ENCODE measurements at places on chromosomes 2 and 18.

GRCh38 chr2:145184741-145185651 lies 665.1 kb upstream of the ZEB2 start:
- no peak for DNase-seq

GRCh38 chr2:127429844-127430425 lies 11.7 kb downstream of the PROC start:
- no peak for DNase-seq

DNA sequence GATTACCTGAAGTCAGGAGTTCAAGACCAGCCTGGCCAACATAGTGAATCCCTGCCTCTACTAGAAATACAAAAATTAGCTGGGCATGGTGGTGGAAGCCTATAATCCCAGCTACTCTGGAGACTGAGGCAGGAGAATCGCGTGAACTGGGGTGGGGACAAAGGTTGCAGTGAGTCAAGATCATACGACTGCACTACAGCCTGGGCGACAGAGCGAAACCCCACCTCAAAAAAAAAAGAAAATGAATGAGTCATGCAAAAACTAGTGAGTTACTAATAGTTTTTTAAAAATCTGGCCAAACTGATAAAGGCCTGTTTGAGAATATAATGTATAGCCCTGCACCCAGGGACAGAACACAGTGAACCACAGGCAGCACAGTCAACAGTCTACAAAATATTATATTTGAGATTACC lies 17.5 kb downstream of the AFG3L2 start:
- DNase-seq, result no peak

DNA sequence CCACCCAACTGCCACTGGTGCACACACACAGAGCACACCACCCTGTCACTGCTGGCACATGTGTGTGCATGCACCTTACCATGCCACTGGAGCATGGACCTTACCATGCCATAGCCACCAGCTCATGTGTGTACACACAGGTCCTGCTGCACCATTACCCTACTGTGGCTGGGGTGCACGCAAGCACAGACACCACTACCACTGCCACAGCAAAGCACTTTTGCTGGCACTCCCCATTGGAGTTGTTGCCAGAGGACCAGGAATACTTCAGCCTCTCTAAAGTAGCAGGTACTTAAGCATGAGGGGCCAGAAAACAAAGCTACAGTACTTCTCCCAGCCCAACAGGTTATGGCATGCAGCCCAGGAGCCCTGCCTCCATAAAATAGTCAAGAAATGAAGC lies 404.8 kb downstream of the MBD2 start:
- DNase-seq, result no peak

- DNase-seq, result no peak
These were observed 283.8 kb upstream of the LYPD1 start for GRCh38 chr2:132953771-132954170.

- DNase-seq, result no peak
These were observed 12.8 kb downstream of the ASIC4 start for GRCh38 chr2:219527076-219527394.

- DNase-seq, result no peak
These were observed 193.8 kb downstream of the TSN start for GRCh38 chr2:121949271-121949670.

GRCh38 chr2:36775806-36776205 lies 79.3 kb downstream of the VIT start:
- DNase-seq, result no peak

- no peak for DNase-seq
These were observed 195.9 kb upstream of the TCF4 start for GRCh38 chr18:55783921-55784320.

- DNase-seq, result peak; percentile 85
These were observed at the start of gene PGAP1 for GRCh38 chr2:196926562-196927375. TSS of gene PGAP1 (minus strand) at chr2:196926707. CDS start at chr2:196926616, 91 bp downstream.

DNA sequence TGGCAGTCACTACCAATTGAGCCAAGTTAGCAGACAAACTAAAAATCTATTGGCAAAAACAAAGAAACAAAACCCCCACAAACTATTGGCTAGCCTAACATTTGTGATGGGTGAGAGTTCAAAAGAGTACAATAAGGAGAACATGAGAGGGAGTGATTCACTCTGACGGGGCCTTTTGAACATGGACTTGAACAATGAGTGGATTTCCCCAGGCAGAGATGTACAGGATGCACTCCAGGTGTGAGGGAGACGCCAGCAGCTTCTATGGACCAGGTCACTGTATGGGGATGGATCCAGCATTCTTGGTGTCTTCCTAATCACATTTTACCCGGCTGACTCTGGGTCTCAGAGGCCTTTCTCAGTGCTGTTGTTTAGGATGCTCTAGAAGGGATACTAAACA lies 167.5 kb upstream of the SMAD2 start:
- no peak for DNase-seq

DNA sequence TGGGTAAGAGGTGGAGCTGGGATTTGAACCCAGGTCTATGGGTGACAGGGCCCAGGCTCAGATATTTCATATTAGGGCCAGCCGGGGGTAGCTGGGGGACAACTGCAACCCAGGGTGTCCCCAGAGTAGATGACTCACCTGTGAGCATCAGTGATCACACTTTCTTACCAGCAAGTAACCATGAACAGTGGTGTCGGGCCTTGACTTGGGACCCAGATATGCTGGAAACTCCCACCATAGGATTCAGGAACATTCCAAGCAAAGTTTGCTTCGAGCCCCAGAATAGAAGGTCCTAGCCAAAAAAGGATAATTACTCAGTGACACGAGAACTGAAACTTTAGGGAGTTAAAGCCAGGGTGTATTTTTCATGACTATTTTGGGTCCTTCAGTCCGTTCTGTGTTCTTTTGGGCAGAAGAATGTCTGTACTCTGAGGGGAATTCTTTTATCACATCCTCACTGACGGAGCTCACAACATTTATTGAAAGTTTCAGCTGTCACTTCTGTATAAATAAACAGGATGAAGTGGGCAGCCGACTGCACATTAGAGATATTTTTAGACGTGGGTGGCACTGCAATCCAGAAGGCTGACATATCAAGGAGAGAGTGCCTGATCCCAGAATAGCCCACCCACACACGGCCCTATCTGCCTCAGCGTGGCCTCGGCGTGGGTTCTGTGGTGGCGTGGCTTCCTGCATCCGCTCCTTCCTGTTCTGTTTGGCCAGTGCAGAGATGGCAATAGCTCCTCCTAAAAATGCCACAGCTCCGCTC lies 45.6 kb downstream of the RAMP1 start:
- no peak for DNase-seq

GRCh38 chr2:439556-440402 lies 151.9 kb upstream of the ALKAL2 start:
- DNase-seq, result no peak

GRCh38 chr18:10190564-10190963 lies 263.9 kb upstream of the APCDD1 start:
- no peak for DNase-seq

GRCh38 chr2:217356781-217357180 lies 496.9 kb upstream of the TNP1 start:
- no peak for DNase-seq

- DNase-seq, result peak; percentile 46
These were observed 76.8 kb downstream of the ALPK2 start for GRCh38 chr18:58552057-58552461.

GRCh38 chr2:37890893-37891495 lies 34.1 kb upstream of the RMDN2 start:
- DNase-seq, result peak; percentile 66

DNA sequence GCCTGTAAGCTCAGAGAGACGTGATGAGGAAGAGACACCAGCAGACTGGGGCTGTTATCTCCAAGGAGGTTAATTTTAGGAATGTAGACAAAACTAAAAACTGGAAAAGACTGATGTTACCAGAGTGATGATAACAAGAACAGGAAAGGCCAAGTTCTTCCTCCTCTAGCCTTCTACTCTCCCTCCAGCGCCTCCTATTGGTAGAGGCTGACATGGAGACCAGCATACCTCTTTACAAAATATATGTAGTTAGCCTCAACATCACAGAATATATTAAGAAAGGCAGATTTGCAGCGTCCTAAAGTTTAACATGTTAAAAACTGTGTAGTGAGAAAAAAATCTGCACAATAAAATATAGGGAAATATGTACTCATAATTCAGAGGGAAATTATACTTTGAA lies 66.0 kb downstream of the TCF4 start:
- no peak for DNase-seq

DNA sequence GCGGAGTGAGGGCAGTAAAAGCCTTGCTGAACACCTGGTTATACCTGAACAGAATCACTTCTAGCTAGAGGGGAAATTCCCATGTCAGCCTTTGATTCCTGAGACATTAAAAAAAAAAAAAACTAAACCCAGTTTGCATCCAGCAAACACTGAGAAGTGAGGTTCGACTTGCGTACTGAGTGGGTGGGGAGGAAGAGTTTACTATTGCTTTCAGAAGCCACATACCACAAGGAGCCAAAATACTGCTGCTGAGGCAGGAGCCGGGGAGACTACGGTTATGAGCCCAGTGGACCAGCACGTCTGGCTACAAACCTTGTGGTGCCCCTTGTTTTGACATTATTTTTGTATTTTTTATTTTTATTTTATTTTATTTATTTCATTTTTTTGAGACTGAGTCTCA lies 2.7 kb downstream of the COLEC11 start:
- no peak for DNase-seq

DNA sequence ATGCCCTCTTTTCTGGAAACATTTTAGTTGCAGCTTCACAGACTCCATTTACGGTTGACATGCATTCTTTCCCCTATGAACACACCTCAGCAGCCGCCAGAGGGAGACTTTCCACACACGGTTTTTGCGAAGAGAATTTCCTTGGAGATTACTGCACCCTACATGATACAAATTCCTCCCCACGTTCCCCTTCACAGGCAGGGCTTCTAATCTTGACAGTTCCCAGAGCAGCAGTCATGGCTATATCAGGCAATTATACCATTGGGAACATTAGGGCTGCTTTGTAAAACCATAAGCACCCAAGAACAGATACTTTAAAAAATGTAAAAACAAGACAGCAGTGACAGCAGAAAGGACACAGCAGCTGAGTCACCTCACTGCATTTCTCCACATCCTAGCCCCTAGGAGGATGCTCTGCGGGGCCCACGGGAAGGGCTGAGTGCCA lies 253.8 kb downstream of the TGIF1 start:
- DNase-seq, result peak; percentile 13

DNA sequence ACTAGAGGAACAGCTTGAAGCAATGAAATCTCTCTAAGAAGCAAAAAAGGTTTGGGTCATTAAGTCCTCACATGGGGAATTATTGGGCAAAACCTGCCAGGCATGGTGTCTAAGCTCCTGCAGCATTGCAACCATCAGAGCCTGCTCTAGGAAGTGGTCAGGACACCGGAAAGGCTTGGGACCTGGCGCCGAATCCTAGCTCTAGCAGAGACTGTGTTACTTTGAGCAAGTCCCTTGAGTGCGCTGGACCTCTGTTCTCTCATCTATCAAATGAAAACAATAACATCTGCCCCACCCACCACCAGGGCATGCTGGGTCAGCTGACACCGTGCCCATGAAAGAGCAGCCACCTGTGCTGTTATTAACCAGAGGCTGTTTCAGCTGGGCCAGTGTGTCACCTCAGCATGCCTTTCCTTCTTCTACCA lies 6.3 kb downstream of the TMEM127 start:
- no peak for DNase-seq

GRCh38 chr2:48699348-48699930 lies 56.1 kb downstream of the LHCGR start:
- DNase-seq, result no peak

GRCh38 chr2:70431716-70432347 lies 121.8 kb downstream of the TGFA start:
- DNase-seq, result no peak

- no peak for DNase-seq
These were observed 31.8 kb downstream of the TXNL1 start for GRCh38 chr18:56606618-56607017.
